ENCODE measurements at places on chromosomes 6 and 20.
A peak's percentile ranks its signal among the peaks of the same experiment; 100 is the strongest.

DNA sequence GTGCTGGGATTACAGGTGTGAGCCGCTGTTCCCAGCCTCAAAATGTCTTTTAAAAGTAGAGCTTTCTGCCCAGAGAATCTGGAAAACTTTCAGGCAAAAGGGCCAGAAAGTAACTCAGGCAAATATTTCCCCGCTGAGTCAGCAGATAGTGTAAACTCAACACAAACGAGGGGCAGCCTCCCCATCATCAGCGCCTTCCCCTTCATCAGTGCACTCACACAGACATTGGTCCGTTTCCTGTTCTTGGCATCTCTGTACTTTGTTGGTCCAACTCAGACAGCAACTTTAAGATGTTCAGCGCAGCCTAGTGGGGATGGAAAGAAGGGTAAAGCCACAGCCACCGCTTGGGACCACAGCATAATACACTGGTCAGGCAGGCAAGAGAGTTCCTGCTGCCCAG is 69.5 kb downstream of the CSE1L start:
- DNase-seq, result no peak

GRCh38 chr6:90714319-90714718 is 127.4 kb upstream of the MAP3K7 start:
- no peak for DNase-seq

DNA sequence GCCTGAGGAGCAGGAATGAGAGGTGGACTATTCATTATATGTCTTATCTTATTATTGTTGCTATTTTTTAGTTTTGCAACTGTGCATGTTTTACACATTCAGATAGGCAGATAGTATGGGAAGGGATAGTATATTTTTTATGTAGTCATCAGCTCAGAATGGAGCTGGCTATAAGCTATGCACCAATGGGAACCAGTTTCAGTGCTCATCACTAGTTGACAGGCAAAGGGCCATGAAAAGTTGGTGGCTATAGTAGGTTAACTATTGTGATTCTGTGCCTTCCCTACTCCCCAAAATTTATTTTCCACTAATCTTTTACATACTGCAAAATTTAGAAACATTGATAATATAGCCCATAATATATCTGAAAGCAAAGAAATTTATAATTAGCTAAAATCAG is 5.3 kb upstream of the UBD start:
- DNase-seq, result no peak

DNA sequence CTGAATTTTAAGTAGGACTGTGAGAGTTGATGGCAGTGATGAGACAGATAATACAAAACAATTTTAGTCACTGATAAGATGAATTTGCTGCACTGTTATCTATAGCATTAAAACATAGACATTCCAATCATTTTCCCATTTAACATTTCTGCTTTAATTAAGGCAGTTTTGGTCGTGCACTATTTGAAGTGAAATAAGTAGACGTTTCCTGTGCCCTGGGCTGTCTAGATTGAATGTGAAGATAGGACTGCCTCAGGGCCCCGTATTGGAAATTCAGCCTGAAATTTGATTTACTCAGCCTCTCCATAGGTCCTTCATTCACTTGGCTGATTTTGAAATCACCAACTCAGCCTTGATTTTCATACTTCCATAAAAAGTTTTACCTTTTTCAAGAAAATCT is 48.3 kb downstream of the ARID1B start:
- DNase-seq, result no peak

- DNase-seq, result no peak
Measured at GRCh38 chr6:34317172-34317477, 68.3 kb upstream of the SMIM29 start.

DNA sequence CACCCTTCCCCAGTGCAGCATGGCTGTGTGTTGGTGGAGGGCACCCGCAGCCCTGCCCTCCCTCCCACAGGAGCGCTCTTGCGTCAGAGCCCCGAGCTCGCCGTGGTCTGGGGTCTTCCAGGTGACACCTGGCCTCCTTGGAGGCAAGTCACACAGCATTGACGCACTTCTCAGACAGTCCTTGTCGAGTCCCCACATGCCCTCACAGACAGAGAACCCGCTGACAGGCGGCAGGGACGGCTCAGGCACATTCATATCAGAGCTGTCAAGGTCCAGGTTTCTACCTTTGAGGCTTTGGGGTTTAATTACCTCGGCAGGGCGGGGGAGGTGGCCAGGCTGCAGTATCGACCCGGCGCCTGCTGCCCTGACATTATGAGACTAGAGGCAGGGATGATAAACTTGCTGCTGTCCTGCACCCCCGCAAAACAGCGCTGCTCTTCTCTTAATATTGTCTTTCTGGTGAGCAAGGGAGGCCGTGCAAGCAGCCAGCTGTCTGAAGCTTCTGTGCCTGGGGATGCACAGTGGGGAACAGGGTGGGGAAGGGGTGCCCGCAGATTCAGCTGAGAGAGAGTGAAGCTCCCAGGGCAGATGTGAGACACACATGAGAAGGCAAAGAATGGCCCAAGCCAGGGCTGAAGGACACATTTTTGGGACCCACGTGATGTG is 4.7 kb downstream of the NPEPL1 start:
- no peak for DNase-seq

- DNase-seq, result no peak
Measured at GRCh38 chr6:166237617-166238016, 70.0 kb upstream of the TBXT start.

GRCh38 chr20:6122111-6122872 is 538 bp downstream of the FERMT1 start:
- DNase-seq, result no peak

- DNase-seq, result peak; percentile 16
Measured at GRCh38 chr20:4726710-4727397, 5.1 kb downstream of the PRND start.

DNA sequence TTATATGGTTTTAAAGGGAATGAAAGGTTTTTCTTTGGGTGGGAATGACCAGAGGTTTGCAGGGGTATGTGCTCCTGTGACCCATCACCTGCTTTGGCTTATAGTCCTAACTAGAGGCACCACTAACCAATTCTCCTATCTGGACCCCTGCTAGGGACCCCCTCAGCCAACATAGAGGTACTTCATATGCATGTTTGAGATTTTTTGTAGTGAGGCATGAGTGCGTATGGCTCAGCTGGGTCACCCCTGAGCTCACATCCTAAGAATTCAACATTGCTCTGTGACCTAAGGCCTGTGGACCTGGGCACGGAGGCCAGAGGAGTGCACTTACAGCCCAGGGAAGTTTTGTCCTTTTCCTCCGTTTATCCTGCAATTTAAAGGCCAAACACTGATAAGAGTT is 68.4 kb upstream of the EEF1E1 start:
- DNase-seq, result no peak

DNA sequence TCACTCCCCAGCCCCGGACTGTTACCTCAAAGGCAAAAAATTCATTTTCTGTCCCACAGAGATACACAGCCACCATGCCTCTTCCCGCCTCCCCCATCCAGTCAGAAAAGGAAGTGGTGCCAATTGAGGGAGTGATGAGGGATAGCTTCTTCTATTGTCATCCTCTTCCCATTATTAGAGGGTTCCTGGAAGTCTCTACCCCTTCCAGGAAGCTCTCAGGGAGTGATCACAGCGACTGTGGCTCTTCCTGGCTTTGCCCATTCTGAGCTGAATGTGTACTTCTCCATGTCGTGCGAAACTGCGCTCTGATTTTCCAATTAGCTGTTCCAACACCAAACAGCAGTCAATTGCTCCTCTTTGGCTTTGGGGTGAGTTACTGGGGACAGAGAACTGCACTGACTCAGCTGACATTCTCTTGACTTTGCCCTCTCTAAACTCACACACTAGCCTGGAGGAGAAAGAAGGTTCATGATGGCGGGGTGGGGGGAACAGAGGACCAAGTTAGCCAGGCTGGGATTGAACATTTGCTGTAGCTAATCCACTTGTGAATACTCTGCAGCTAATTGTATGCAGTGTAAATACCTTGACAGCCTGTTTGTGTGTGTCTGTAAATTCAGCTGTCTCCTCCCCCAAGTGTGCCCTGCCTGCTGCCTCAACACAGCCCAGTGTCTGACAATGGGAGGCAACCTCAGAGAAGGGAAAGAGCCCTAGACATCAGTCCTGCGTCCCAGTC is 2.4 kb upstream of the MDGA1 start:
- DNase-seq, result no peak

GRCh38 chr6:81630719-81631118 is 121.8 kb downstream of the TENT5A start:
- no peak for DNase-seq

DNA sequence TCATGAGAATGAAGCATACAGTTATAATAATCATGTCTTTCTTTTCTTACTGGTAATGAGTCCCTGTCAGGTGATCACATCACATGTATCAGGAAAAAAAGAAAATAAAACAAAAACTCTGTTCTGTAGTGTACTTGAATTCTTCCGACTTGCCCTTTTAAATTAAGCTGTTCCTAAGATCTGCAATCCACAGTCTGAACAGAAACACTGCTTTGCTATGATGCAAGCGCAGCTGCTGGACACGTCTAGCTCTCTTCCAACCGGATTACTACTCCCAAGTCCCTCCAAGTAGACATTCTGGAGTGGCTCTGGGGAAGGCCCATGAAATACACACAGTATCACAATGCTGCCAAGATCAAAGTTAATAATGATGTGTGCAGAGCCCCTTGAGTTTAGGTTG is 83.7 kb downstream of the FYN start:
- DNase-seq, result no peak

- DNase-seq, result no peak
Measured at GRCh38 chr20:1946762-1947534, 46.9 kb downstream of the PDYN start.

- no peak for DNase-seq
Measured at GRCh38 chr20:37969949-37970855, 63.1 kb downstream of the TTI1 start.

DNA sequence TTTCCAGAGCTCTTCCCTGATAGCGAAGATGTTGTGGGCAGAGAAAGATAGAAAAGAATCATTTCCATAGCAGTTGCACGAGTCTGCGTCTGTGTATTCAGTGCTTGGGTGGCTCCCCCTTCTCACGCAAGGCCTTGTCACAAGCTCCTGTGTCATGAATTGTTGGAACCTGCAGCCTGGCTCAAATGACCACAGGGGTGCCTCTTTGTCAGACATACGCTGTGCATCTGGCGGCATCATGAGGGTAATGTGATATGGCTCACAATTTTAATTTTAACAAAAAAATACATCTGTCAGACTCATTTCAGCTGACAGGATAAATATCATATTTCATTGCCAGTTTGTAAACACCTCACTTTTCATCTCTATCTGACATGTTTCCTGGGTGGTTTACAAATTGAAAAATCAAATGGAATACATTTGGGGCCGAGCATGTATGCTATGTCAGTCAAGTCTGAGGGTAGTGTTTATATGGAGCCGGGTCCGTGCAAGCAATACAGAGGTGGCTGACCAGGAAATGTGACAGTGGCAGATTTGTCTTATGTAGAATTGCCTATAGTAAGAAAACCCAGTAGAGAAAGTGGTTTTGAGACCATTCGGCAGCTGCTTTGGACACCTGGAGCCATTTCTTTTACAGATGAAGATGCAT is 90.9 kb downstream of the CAP2 start:
- DNase-seq, result no peak

- DNase-seq, result no peak
Measured at GRCh38 chr6:99282479-99283062, 66.9 kb downstream of the FAXC start.

- DNase-seq, result no peak
Measured at GRCh38 chr6:80793411-80793810, 686.9 kb downstream of the BCKDHB start.

DNA sequence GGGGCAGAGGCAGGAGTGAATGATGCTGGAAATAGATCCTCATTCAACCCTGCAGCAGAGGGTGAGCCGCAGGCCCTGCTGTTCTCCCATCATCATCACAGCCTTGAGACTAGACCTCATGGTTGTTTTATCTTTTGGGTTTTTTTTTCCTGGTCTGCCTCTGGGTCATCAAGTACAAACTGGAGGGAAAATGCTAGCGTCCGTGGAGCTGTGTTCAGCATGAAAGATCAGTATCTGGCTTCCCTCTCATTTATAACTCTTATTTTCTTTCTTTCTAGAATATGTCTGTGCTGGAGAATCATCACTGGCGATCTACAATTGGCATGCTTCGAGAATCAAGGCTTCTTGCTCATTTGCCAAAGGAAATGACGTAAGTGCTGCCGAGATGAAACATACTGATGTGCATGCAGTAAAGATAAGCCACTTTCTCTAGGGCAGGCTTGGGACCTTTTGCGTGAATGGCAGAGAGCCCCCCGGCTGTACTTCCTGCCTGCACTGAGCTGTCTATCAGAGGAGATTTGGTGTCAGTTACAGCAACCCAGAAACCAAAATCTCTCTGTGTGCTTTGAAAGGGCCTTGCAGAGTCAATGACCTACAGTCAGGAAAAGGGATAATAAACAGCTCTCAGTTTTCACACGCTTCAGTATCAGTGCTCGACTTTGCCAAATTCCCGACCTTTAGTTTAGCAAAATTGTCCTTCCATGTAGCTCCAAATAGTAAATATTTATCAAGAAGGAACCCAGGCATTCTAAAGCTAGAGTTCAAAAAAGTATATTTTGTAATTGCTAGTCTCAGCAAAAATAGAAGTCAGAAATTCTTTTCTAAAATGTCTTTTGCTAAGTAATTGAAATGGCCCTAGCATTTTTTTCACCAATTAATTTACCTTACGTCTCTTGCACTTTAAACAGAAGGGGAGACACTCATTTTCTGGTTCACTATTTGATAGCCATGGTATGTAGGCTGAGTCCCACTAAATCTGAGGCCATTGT is 76.3 kb downstream of the MTFR2 start:
- DNase-seq, result no peak

DNA sequence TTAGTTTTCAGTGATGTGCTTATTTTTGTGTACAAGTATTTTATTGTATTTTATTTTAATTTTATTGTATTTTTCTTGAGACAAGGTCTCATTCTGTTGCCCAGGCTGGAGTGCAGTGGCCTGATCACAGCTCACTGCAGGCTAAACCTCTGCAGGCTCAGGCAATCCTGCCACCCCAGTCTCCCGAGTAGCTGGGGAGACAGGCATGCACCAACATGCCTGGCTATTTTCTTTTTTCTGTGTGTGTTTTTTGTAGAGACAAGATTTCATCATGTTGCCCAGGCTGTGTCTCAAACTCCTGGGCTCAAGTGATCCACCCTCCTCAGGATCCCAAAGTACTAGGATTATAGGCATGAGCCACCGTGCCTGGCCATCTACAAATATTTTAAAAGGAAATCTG is 146.3 kb downstream of the MANEA start:
- no peak for DNase-seq

DNA sequence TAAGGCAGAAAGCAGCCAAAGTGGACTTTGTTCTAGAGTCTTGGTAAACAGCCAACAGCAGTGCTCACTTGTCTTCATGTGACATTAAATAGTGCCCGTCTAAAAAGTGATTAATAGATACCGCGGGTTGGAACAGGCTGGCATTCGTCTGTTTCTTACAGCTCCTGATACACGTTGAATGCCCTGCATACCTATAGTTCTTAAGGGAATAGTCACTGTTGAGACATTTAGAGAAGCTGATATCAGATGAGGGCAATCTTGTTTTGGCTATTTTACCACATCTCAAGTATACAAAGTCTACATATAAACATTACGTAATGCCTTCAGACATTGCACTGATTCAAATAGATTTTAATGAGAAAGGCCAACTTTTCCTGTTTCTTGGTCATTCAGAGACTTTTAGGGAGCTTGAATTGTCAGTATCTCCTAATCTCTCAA is 374.9 kb upstream of the FLRT3 start:
- DNase-seq, result no peak

Measured in thoracic aorta (tissue), 2 donors.